ENCODE measurements at places on chromosomes 2 and 18. TPM values are rescaled to one million over a fixed set of nuclear protein-coding genes. Genes with fewer than 3 reads are reported as not detected.

The ADD2 gene
- 2.8 TPM for total RNA-seq

The TCF23 gene
- total RNA-seq, result not detected

The ALPG gene
- not detected for total RNA-seq

The PLEK gene
- total RNA-seq, result 20.0 TPM

The SNED1 gene
- 0.53 TPM for total RNA-seq

The HJURP gene
- 53.9 TPM for total RNA-seq

The CHRNG gene
- total RNA-seq, result not detected

The HOXD3 gene
- not detected for total RNA-seq

The DTNA gene
- not detected for total RNA-seq

The SOWAHC gene
- 0.19 TPM for total RNA-seq

The DSG2 gene
- 0.15 TPM for total RNA-seq

All from activated CD8-positive, alpha-beta memory T cell treated with anti-CD3 and anti-CD28 coated beads for 36 hours (primary cell).